ENCODE measurements at places on chromosomes 1 and 21. TPM values are rescaled to one million over a fixed set of nuclear protein-coding genes. Genes with fewer than 3 reads are reported as not detected.

DNA sequence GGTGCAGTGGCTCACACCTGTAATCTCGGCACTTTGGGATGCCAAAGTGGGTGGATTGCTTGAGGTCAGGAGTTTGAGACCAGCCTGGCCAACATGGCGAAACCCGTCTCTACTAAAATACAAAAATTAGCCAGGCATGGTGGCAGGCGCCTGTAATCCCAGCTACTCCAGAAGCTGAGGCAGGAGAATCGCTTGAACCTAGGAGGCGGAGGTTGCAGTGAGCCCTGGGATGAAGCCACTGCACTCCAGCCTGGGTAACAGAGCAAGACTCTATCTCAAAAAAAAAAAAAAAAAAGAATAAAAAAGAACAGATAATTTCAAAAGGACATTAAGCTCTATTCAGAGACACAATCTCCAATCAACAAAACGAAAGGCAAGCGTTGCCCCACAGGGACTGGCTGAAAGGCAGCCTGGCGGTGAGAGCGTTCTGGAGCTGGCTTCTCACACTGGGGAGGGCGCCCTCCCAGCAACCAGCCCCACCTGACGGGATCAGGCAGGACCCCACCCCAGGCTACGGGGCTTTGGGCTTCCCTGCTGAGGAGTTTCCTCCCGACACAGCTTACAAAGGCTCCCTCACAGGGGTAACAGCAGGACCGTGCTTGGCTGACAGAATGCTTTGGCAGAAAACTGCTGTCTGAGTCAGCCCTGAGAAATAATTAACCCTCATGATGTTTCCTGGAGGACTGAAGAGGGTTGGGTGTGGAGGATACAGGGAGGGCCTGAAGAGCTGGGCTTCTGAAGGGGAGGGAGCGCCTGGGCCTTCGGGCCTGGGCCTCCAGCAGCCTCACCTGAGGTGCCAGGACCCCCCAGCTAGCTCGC is 31.1 kb upstream of the SRP9 start:
- no peaks in the 10 kb centered on the region for H3K27me3 ChIP-seq
- peak overlapping the region; percentile 95 for H3K27ac ChIP-seq
- H3K4me1 ChIP-seq = peaks cover 6% of the 10 kb centered on the region
- H3K4me3 ChIP-seq = peak overlapping the region; percentile 20
- no peaks in the 10 kb centered on the region for H3K36me3 ChIP-seq
- peak; percentile 80 for DNase-seq

- H3K36me3 ChIP-seq = no peaks in the 10 kb centered on the region
- peak overlapping the region; percentile 94 for H3K4me3 ChIP-seq
- DNase-seq = no peak
- peak overlapping the region; percentile 60 for H3K27ac ChIP-seq
- no peaks in the 10 kb centered on the region for H3K27me3 ChIP-seq
- peaks cover 16% of the 10 kb centered on the region for H3K4me1 ChIP-seq
Observed at GRCh38 chr1:202143011-202143767, 1.3 kb downstream of the ARL8A start.

DNA sequence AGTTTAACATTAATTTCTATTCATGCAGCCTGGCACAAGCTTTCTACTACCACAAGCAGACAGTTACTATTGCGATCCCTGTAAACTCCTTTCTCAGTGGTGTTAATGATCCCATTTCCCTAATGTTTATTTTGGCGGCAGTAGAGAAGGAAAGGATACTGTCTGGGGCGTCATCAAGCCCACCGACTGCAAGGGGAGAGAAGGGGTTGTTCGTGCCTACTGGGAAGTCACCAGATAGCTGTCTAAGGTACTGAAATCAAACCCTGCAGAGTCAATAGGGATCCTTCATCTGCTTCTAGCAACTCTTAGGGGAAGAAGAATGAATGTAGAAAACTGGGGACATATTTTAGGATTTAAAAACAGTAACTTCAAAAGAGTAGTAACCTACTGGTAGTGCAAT is 95.2 kb upstream of the ADAR start:
- no peaks in the 10 kb centered on the region for H3K36me3 ChIP-seq
- DNase-seq = no peak
- no peak overlapping the region for H3K27ac ChIP-seq
- no peaks in the 10 kb centered on the region for H3K27me3 ChIP-seq
- no peak overlapping the region for H3K4me3 ChIP-seq
- peaks cover 2% of the 10 kb centered on the region for H3K4me1 ChIP-seq

- no peaks in the 10 kb centered on the region for H3K27me3 ChIP-seq
- H3K4me1 ChIP-seq = no peaks in the 10 kb centered on the region
- no peak overlapping the region for H3K27ac ChIP-seq
- DNase-seq = no peak
Observed at GRCh38 chr1:242674951-242675645, 150.6 kb upstream of the PLD5 start.

DNA sequence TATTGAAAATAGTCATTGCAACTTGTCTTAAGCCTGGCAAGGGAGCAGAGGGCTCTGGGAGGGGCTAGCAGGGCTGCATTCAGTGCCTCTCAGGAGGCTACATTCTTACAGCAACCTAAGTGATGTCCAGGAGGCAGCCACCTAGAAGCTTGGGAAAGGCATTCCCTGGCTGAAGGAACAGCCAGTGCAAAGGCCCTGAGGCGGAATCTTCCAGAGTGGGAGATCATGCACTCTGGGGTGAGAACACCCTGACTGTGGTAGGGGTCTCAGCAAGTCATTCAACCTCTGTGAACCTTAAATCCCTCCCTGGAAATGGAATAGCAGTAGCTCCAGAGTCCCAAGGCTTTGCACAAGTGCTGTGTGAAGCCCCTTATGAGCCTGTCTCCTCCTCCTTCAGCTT is 84.1 kb downstream of the TAS1R2 start:
- H3K4me1 ChIP-seq = no peaks in the 10 kb centered on the region
- H3K27ac ChIP-seq = no peak overlapping the region
- DNase-seq = no peak

- no peaks in the 10 kb centered on the region for H3K36me3 ChIP-seq
- DNase-seq = no peak
- H3K27ac ChIP-seq = no peak overlapping the region
- H3K4me1 ChIP-seq = no peaks in the 10 kb centered on the region
Observed at GRCh38 chr1:222043444-222044292, 301.8 kb upstream of the DUSP10 start.

- H3K4me1 ChIP-seq = no peaks in the 10 kb centered on the region
- no peak overlapping the region for H3K27ac ChIP-seq
- no peaks in the 10 kb centered on the region for H3K36me3 ChIP-seq
- DNase-seq = no peak
Observed at GRCh38 chr1:60066001-60066400, 7.6 kb downstream of the C1orf87 start.

GRCh38 chr1:159200769-159201168 is 3.9 kb upstream of the ACKR1 start:
- no peaks in the 10 kb centered on the region for H3K4me1 ChIP-seq
- no peak overlapping the region for H3K27ac ChIP-seq
- no peak overlapping the region for H3K4me3 ChIP-seq
- H3K27me3 ChIP-seq = no peaks in the 10 kb centered on the region
- DNase-seq = no peak
- no peaks in the 10 kb centered on the region for H3K36me3 ChIP-seq

DNA sequence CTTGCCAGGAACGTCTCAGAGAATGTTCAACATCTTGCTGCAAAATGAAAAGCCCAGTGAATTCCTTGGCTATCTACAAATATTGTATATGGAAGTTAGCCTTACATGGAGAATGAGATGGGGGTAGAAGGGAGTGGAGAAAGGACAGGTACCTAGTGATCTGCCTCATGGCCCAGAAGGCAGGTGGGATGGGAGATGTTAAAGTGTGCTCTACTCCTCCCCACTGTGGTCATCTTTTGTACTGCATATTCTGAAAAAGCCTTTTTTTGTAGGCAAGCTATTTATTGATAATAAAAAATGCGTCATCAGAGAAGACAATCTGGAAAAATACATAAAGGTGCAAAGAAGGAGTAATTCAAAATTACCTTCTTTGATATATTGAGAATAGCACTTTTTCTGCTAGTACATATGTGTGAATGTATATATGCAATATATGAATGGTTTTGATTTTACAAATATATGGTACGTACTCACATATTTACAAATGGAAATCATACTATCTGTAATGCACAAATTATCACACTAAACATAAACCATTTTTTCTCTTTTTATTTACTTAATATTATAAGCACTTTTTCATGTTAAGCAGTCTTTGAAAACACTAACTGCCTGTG is 19.1 kb upstream of the SLC5A9 start:
- no peaks in the 10 kb centered on the region for H3K4me1 ChIP-seq
- H3K27ac ChIP-seq = no peak overlapping the region
- no peaks in the 10 kb centered on the region for H3K36me3 ChIP-seq
- DNase-seq = no peak

GRCh38 chr1:61461406-61462384 is 263.2 kb downstream of the TM2D1 start:
- no peaks in the 10 kb centered on the region for H3K27me3 ChIP-seq
- no peak overlapping the region for H3K27ac ChIP-seq
- DNase-seq = no peak
- peaks cover 2% of the 10 kb centered on the region for H3K36me3 ChIP-seq
- no peaks in the 10 kb centered on the region for H3K4me1 ChIP-seq

GRCh38 chr1:8448911-8449661 is 131.2 kb downstream of the SLC45A1 start:
- no peak for DNase-seq
- no peaks in the 10 kb centered on the region for H3K4me1 ChIP-seq
- H3K4me3 ChIP-seq = no peak overlapping the region
- no peaks in the 10 kb centered on the region for H3K27me3 ChIP-seq
- no peak overlapping the region for H3K27ac ChIP-seq

DNA sequence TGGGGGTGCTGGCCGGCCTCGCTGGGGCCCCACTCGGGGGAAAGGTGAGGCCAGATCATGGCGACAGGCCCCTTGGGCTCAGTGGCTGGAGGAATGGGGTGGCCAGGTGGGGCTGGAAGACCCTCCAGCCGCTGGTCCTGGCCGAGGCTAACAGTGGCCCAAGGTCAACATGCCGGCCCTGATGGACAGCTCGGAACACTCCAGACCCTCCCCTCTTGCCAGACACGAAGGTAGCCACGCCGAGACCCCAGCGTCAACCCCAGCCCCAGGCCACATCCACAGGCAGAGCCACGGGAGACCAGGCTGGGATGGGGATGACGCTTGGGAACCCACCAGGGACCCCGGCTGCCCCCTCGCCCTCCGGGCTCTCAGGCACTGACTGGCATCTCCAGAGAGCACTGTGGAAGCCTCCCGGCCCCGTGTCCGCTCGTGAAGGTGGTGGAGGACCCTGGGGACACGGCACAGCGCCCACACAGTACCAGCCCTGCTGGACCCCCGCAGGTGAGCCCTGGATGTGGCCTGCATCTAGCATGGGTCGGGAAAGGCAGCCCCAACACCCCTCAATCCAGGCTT is 905 bp upstream of the C1QTNF12 start:
- no peaks in the 10 kb centered on the region for H3K36me3 ChIP-seq
- H3K4me1 ChIP-seq = no peaks in the 10 kb centered on the region
- DNase-seq = peak; percentile 56
- H3K27me3 ChIP-seq = no peaks in the 10 kb centered on the region

DNA sequence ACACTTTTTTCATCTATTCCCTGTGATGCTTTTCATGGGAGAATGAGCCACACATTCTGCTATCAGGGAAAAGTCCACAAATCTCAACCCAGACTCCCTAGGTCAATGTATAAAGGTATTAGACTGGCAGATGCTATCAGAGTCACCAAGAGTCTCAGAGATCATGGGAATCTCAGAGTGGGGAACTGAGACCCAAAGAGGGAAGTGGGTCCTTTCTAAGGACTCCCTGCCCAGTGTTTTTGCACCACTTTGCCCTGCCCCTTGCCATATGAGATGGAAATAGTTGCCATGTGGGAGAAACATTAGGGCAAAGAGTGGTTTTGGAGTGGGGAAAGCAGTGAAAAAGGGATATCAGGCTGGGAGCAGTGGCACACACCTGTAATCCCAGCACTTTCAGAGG is 19.1 kb upstream of the AZIN2 start:
- H3K4me3 ChIP-seq = no peak overlapping the region
- no peaks in the 10 kb centered on the region for H3K36me3 ChIP-seq

GRCh38 chr1:202281316-202282024 is 60.3 kb downstream of the UBE2T start:
- H3K36me3 ChIP-seq = no peaks in the 10 kb centered on the region
- no peaks in the 10 kb centered on the region for H3K4me1 ChIP-seq
- no peak for DNase-seq
- H3K27me3 ChIP-seq = no peaks in the 10 kb centered on the region

GRCh38 chr1:89637496-89637895 is 4.6 kb downstream of the LRRC8C start:
- no peaks in the 10 kb centered on the region for H3K36me3 ChIP-seq
- H3K4me1 ChIP-seq = peaks cover 4% of the 10 kb centered on the region
- no peak for DNase-seq
- H3K4me3 ChIP-seq = no peak overlapping the region

GRCh38 chr1:44776730-44777068 is 1.4 kb downstream of the RPS8 start:
- DNase-seq = no peak
- H3K27me3 ChIP-seq = no peaks in the 10 kb centered on the region
- H3K4me1 ChIP-seq = peaks cover 21% of the 10 kb centered on the region
- H3K4me3 ChIP-seq = peak overlapping the region; percentile 83

GRCh38 chr1:3570066-3570986 is 41.0 kb downstream of the MEGF6 start:
- no peak overlapping the region for H3K27ac ChIP-seq
- H3K27me3 ChIP-seq = no peaks in the 10 kb centered on the region
- H3K4me1 ChIP-seq = no peaks in the 10 kb centered on the region
- DNase-seq = no peak

GRCh38 chr1:187960125-187960638 is 1131.4 kb downstream of the PLA2G4A start:
- H3K36me3 ChIP-seq = no peaks in the 10 kb centered on the region
- no peaks in the 10 kb centered on the region for H3K27me3 ChIP-seq
- no peaks in the 10 kb centered on the region for H3K4me1 ChIP-seq
- H3K4me3 ChIP-seq = no peak overlapping the region
- no peak for DNase-seq
- H3K27ac ChIP-seq = no peak overlapping the region

DNA sequence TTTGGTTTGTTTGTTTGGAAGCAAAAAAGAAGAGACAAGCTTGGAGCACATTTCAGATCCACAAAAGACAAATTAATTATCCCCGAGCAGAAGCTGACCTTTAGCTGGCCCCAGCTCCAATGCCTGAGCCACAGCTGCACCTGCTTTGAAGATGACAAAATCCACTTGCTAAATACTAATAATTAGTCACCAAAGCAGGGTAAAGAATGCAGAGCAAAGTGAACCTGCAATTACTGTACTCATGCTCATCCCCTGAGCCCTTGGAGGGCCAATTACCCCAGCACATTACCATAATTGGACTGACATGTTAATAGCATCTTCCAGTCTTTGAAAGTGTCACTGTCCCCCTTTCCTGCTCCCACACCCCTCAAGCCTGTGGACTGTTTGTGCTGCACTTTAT is 38.2 kb upstream of the KCND3 start:
- H3K27me3 ChIP-seq = no peaks in the 10 kb centered on the region
- H3K36me3 ChIP-seq = no peaks in the 10 kb centered on the region
- DNase-seq = no peak
- no peak overlapping the region for H3K4me3 ChIP-seq

The LRRC38 gene
- total RNA-seq = not detected

The E2F2 gene
- 0.16 TPM for total RNA-seq

The CENPS gene
- 4.7 TPM for total RNA-seq

The FAM3B gene
- total RNA-seq = 120 TPM

The ADAMTS1 gene
- 15.6 TPM for total RNA-seq

The FAM72D gene
- total RNA-seq = 0.09 TPM

The BACE2 gene
- 35.5 TPM for total RNA-seq

All from pancreas (tissue), 10 donors.